ENCODE measurements at places on chromosomes 1 and 21.

DNA sequence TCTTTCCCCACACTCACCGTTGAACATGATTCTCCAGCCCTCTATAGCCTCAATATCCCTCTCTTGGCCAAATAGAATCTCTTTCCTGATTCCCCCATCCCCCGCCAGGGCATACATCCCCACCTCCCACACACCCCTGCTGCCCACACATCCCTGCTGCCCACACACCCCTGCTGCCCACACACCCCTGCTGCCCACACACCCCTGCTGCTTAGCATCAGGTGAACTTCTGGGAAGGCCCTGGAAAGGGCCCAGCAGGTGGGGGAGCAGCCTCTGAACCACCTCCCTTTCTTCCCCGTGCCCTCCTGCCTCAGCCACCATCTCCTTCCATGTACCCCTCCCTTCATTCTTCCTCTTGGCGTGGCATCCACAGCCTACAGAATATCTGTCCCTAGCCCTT, 15.9 kb upstream of the IFNLR1 start:
- DNase-seq: no peak

GRCh38 chr1:218969006-218969405, 204.7 kb upstream of the LYPLAL1 start:
- DNase-seq: no peak

GRCh38 chr1:39103328-39104157, 77.4 kb downstream of the NDUFS5 start:
- DNase-seq: no peak

DNA sequence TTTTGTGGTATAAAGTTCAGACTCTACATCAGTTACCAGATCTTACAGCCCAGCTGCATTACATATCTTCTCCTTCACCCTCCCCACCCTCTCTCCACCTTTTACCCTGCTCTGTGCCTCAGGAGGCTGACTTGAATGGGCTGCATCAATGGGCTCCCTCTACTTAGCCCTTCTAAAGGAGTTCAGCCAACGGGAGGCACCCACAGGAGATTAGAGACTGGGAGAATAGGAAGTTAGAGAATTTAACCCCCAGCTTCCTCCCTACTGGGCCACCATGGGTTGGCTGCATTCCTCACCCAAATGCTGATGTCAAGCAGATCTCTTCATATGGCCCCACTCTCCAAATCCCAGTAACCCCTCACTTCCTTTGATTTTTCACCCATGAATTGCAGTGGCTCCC, 17.1 kb upstream of the DUSP23 start:
- DNase-seq: no peak

- DNase-seq: no peak
Observed at GRCh38 chr1:155199792-155200191, 7.9 kb downstream of the THBS3 start.

DNA sequence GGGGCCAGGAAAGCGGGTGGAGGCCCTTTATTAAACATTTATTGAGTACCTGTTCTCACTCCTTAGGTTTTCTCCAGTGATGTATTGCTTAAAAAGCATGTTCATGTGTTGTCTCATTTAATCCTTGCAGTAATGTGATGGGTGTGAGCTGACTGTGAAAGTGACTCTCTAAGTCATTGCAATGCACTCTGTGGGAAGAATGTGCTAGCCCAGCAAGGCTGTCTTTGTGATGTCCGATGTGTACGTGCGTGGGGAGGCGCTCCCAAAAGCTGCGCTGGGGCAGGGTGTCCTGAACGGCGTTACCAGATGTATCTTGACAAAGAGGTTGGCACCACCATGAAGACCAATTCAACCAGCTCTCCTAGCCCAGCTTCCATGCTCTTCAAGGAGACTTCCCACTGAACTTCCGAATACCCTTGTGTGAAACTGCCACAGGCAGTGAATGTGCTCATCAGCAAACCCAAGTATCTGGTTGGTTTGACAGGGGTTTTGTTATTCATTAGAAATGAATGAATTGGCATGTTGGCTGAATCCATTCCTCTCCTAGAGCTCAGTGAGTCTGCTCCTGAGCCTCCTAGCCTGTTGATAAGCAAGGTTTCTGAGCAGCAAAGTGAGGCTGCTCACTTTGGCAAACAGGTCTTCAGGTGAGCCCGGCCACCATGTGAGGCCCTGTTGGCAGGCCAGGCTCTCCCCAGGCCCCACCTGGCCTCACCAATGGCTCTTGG, 28.0 kb downstream of the NUAK2 start:
- no peak for DNase-seq

DNA sequence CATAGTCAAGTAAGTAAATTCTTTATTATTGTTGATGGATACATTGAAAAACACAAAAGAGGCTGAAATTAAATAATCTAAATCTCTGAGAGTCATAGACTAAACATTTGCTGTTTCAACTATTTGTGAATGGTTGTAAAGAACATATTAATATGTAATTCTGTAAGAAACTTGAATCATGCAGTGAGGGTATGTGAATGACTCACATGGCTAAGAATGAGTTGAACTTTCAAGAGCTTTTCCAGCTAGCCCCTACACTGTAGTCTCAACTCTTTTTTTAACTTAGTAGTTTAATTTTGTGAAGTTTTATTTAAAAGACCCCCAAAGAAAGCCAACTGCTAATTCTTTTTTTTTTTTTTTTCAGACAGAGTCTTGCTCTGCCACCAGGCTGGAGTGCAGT, 588.1 kb downstream of the DPYD start:
- DNase-seq: no peak

- DNase-seq: no peak
Observed at GRCh38 chr1:212225871-212226302, 59.3 kb upstream of the PPP2R5A start.

DNA sequence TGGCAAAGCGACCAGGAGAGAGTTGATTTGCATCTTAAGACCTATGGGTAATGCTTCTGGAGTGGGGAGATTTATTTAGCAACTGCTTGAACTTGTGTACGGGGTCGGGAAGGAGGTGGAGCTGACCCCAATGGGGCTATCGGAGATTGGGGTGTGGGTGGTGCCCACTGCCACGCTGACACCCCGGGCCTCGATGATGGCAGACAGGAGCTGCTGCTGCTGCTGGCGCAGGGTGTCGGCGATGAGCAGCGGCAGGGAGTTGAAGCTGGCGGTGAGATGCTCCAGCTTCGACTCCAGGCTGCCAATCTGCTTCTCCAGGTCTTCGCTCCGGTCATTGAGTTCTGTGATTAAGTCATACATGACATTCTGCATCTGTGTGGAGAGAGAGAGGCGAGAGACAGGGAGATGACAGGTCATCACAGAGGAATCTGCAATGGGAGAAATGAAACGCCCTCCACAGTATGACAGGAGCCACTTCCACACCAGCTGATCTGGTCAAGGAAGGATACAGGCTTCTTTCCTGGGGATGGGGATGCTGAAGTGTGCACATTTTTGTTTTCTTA, 100.0 kb upstream of the ADAR start:
- no peak for DNase-seq

DNA sequence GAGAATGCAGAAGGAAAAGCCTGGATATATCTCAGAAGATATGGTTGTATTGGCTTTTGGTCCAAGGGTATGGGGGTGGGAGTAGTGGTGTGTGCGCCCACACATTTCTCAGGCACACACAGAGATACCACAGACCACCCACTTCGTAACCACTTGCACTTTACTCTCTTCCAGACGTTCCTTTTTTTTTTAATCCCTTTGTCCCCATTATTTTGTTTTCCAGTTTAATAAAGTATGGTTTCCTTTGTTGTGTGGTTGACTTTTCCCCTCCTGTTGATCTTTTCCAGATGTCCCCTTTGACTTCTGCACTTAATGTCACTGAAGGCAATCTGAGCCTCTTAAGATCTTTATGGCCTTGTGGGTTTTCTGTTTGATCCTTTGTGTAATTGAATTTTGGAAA, 10.5 kb upstream of the TARS2 start:
- DNase-seq: no peak

DNA sequence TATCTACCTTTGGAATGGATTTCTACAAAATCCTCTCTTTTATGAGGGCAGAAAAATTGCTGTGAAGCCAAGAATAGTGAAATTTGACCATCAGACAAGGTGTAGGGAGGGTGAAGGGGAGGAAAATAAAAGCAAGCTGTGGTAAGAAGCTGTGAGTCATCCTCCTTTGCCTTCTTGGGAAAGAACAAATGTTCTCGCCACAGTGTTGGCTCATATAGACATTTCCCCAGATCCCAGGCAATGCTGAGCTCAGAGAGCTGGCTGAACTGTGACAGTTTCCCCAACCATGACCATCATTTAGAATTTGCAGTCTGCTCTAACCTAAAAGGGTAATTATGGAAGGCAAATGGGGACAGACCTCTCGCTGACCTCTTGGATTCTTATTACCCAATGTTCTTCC, 235.4 kb downstream of the PBX1 start:
- no peak for DNase-seq

GRCh38 chr1:28354121-28354520, 15.4 kb upstream of the PHACTR4 start:
- DNase-seq: no peak

DNA sequence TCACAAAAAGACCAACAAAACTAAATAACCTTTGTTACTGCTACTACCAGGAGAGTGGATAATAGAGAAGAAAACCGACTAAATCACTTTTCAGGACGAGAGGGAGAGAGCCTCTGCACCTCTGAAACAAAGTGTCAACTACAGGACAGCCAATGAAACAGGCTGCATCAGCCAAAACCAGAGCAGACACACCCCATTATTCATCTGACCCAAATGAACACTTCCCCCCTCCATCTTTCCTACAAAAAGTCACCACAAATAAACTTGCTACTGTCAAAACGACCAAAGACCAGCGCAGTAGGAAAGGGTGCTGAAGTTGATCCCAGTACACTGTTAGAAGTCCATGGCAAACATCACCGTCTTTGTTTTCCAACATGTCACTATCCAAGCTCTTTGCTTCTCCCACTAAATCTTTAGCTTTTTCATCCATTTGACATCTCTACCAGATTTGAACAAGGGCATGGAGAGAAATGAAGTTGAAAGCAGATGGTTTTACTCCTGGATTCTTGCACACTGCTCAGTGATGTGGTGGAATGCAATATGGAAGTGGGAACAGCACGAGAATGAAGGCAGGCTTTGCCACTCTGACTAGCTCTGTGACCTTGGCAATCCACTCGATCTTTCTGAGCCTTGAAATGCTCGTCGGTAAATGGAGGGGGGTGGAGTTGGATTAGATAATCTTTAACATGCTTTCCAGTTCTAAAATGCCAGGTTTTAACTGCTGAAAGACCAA, 20.5 kb downstream of the DSTYK start:
- no peak for DNase-seq

DNA sequence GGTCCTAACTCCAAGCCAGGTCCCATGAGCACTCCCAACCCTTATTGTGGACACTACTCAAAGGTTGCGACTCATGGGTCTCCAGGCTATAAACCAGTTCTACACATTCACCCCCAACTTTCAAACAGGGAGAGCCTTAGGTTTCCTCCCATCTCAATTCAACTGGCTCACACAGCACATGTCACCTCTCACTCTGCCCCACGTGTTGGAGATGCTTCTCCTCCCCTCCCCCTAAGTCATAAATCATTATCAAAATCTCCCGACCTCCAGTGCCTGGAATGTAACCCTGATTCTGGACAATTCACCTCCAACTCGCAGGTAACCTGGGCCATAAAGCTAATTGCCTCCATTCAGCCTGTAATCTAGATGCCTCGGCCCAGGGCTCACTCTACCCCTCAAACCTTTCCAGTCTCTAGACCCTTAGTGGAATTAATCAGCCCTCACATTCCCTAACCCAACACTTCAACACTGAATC, 595 bp downstream of the AK2 start:
- DNase-seq: no peak

Measured in activated naive CD4-positive, alpha-beta T cell (primary cell).